Muscle of leg (tissue), 16 donors: ENCODE measurements at places on chromosomes 5 and 9.

DNA sequence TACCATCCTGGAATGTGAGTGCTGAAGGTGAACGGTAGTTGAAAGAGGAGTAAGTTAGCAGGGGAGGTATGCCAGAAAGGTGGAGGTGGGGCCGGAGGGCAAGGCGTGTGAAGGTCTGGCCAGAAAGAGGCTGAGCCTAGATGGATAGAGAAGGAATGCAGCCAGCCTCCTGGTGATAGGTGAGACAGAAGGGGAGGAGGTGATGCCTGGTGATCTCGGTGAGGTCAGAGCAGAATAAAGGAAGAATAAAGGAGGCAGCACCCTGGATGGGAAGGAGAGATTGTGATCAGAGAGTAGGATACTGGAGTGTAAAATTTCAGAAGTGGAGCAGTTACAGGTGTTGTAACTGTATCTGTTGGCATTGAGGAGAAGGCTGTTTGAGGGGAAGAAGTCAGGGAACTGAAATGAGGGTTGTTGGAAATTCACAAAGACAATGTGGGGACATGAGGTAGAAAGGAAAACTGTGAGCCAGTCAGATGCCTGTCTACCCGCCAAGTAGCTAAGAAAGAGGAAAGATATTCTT is 2.0 kb downstream of the GNG10 start:
- DNase-seq, result no peak

DNA sequence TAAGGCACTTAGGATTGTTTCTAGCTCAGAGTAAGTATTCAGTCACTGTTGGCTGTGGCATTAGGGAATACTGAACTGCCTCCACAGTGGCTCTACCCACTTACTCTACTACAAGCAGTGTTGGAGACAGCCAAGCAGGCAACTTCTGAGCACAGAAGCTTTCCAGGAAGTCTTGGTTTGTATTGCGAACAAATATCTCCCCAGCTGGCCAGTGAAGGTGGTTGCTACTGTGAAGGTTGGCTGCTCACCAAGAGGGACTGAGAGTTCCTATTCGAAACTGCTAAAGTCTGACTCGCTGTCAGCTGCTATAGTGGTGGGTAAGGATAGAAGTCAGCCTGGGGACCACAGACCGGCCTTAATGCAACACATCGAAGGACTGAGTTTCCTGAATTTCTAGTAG is 319.1 kb downstream of the KIF4B start:
- no peak for DNase-seq

DNA sequence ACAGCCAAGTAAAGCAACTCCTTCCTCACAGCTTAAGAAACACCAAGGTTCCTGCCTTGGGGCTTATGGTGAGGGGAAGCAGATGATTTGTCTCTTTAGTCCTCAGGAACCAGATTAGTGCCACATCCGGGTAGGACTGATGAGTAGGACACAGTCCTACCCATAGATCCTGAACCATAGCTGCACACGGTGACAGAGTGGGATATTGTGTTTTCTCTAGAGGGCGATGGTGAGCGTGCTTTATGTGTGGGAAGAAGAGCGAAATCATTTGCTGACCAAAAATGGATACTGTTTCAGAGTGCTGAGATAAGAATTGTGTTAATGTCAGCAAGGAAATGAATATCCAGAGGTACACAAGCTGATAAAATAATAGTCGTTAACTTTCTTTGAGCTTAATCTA is 209.0 kb upstream of the FBXL7 start:
- DNase-seq, result no peak

- no peak for DNase-seq
These were observed 416.8 kb downstream of the TMEM38B start for GRCh38 chr9:106111039-106111730.

- DNase-seq, result no peak
These were observed 96.3 kb upstream of the KCNN2 start for GRCh38 chr5:114265432-114266060.

DNA sequence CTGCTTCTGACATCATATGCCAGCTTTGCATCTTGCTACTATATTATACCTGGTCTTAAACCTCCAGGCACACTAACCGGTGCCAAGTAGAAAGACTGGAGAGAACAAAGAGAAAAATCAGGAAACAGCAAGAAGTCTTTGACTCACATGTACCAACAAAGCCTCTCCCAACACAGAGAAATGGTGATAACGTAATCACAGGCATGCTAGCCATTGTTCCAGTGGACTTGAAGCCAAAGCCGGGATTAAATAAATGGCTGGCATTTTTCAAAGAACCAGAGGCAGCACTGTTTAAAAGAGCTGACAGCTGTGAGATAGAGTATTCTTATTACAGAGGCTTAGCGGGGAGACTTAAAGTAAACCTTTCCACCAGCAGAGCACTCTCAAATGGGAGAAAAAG is 148.4 kb upstream of the NFIL3 start:
- peak; percentile 17 for DNase-seq

- no peak for DNase-seq
These were observed 129.5 kb upstream of the CPEB4 start for GRCh38 chr5:173758676-173759075.

- DNase-seq, result peak; percentile 9
These were observed 62.1 kb upstream of the SPDL1 start for GRCh38 chr5:169521366-169521983.

- no peak for DNase-seq
These were observed 298.8 kb downstream of the NR2F1-AS1 start for GRCh38 chr5:93281980-93282772.

- DNase-seq, result peak; percentile 60
These were observed 11.3 kb downstream of the FOXD1 start for GRCh38 chr5:73437101-73437776.

GRCh38 chr9:98568234-98568908 is 140.4 kb downstream of the GABBR2 start:
- no peak for DNase-seq

- no peak for DNase-seq
These were observed 122.9 kb upstream of the ADAMTSL1 start for GRCh38 chr9:18350995-18351595.

GRCh38 chr9:121399126-121399882 is 29.3 kb upstream of the STOM start:
- DNase-seq, result peak; percentile 40

- no peak for DNase-seq
These were observed 671.3 kb downstream of the LRRC70 start for GRCh38 chr5:63249960-63250359.

DNA sequence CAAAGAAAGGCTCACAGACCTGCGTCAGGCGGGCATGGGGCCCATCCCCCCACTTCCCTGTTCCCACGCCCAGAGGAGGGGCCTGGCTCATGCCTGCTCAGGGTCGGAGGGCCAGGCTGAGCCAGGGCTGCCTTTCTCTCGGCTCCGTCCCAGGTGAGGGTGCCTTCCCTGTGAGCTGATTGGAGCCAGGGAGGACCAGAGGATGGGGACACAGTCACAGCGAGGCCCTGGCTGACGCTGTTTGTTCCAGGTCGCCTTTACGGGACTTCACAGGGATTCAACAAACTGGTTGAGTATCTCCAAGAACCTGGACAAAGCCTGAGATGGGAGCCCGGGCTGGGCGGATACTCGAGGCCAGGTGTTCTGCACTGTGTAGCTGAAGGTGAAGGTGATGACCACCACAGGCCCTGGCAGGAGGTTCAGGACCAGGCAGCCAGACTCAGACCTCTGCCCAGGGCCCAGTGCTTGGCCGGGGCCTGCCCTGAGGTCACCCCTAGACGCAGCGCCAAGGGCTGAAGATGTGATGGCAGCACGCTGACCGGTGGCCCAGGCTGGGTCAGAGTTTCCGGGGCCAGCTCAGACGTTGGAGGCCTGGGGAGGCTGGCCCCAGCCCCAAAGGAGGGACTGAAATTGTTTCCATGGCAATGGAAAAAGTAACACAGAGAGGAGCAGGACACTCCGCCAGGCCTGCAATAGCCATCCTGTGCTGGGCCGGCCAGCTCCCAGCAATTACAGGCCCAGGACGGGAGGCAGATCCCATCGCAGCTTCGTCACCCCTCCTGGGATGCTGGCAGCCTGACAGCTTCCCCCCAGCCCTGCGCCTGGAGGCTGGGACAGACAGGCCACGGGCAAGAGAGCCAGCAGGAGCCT is 65.3 kb upstream of the ADAMTS2 start:
- peak; percentile 74 for DNase-seq

DNA sequence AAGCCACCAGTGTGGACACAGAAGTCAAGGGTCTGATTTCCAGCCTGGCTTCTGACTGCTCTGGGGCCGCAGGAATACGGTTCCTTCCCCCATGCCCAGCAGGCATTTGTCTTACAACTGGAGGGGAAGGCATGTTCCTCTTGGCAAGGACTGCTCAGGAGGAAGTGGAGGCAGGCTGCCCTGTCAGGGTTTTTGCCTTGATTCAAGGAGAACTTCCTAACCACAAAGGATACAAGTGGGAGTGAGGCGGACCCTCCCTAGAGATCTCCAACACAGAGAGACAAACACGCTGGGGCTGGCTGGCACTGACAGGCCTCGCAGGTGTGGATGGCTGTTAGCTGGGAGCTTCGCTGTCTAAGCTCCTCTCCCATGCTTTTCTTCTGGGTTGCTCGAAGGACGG is 19.1 kb downstream of the TGFBI start:
- DNase-seq, result peak; percentile 75

GRCh38 chr5:13529300-13529699 is 415.2 kb downstream of the DNAH5 start:
- DNase-seq, result no peak

- no peak for DNase-seq
These were observed 15.2 kb upstream of the DNAJC25 start for GRCh38 chr9:111615928-111616327.

GRCh38 chr9:34203992-34204635 is 25.3 kb downstream of the UBAP1 start:
- no peak for DNase-seq

DNA sequence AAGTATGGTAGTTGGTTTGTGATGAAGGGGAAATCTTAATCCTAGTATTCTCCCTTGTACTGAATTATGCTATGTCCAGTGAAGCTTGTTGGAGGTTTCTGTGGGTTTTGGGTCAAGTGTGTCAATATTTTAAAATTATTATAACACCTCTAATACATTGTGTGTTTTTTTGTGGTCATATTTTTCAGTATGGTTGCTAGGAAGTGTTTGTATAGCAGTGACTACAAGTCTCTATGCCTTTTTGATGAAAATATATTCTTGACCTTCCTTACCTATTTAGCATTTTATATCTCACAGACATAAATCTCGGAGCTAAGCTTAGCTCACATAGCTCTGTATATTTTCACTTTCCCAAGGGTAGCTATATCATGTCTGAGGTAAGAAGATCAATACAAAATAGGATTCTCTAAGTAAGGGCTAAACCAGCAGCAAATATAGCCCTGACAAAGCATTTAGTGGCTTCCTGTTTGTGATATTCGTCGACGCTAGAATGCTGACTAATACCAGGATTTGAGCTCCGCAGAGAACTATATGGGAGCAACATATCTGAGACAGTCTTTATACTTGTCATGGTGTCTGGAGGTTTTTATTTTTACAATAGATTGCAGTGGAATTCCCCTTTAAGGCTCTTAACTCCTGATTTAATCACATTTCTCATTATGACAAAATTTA is 82.3 kb downstream of the MACIR start:
- peak; percentile 28 for DNase-seq
